ENCODE measurements at places on chromosomes 7 and 10. TPM values are rescaled to one million over a fixed set of nuclear protein-coding genes. Genes with fewer than 3 reads are reported as not detected.

DNA sequence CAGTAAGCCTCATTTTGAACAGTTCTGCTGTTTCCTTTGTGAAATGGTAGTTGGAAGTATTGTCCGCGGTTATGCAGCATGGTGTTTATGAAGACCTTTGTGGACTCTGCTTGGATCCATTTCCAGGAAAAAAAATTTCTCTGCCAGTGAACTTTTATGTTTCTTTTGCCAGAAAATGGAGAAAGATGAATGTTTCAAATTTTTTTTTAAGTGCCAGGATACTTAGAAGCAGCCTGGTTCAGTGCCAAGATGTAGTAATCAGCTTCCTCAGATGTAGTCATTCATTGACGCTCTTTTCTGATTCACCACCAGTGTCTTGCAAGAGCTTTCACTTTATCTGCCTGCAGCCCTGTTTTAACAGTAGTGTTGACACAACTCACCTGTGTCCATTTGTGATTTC is 258.2 kb downstream of the SDK1 start:
- no peak for DNase-seq

GRCh38 chr10:111137587-111137986 is 60.8 kb downstream of the ADRA2A start:
- no peak for DNase-seq

GRCh38 chr7:50405221-50405620 is 44.9 kb downstream of the FIGNL1 start:
- DNase-seq = no peak

The CHAT gene
- not detected for total RNA-seq

GRCh38 chr7:130154131-130154500 is 51.1 kb downstream of the TMEM209 start:
- DNase-seq = no peak

The LIPF gene
- not detected for total RNA-seq

GRCh38 chr7:142954680-142955268 is 7.4 kb downstream of the KEL start:
- DNase-seq = no peak

DNA sequence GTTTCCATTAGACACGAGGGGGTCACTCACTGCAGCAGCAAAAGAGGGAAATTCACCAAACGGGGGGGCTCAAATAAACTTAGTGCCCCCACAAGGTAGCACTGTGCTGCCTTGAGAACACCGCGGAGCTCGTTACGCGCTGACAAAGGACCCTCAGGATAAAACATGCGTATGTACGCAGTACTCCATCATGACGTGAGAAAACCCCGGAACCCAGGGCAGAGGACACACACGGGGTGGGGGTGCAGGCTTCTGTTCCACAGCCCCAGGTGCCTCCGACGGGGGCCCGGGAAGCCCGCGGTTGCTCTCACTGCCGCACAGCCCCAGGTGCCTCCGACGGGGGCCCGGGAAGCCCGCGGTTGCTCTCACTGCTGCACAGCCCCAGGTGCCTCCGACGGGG is 232.4 kb downstream of the ZMYND11 start:
- no peak for DNase-seq

DNA sequence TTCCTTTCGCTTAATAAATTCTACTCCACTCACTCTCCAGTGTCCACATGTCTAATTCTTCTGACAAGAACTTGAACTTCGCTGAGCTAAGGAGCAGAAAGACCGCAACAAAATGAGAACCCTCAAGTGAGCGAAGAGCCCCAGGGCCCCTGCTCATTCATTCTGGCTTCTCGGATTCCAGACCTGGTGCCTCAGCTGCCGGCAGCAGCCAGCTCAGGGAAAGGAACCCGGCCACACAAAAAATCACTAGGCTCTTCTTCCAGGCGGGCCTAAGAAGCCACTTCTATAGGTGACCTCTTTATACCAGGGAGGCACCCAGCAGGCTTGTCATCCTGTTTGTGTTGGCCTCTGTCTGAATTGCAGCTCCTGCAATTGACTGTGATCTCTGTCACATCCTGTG is 33.3 kb downstream of the OTUD1 start:
- no peak for DNase-seq

GRCh38 chr10:88953662-88954061 is 1.1 kb upstream of the ACTA2 start:
- DNase-seq = no peak

- DNase-seq = no peak
These were observed 41.8 kb downstream of the APBB1IP start for GRCh38 chr10:26479766-26480492.

DNA sequence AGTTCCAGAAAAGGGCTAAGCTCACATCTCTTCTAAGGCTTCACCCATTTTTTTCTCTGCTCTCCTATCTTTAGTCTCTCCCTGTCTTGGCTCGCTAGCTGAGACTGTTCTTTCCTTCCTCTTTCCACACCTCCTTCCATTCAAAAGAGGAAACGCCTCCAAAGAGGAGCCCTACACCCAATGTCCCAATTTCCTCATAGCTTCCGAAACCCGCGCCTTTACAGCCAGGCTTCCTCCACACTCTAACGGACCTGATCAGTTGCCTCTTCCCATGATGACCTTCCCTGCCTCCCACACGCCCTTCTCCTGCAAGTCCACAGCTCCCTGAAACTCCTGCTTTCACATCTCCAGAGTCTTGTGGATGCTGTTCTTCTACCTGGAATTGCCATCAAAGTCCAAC is 71.7 kb downstream of the COBL start:
- no peak for DNase-seq

- DNase-seq = no peak
These were observed 210.4 kb downstream of the FAM107B start for GRCh38 chr10:14564268-14564744.

The PIP gene
- total RNA-seq = not detected

- DNase-seq = no peak
These were observed 86.3 kb upstream of the NPS start for GRCh38 chr10:127462643-127463295.

- peak; percentile 81 for DNase-seq
These were observed 4.1 kb upstream of the PLAU start for GRCh38 chr10:73906524-73907447.

DNA sequence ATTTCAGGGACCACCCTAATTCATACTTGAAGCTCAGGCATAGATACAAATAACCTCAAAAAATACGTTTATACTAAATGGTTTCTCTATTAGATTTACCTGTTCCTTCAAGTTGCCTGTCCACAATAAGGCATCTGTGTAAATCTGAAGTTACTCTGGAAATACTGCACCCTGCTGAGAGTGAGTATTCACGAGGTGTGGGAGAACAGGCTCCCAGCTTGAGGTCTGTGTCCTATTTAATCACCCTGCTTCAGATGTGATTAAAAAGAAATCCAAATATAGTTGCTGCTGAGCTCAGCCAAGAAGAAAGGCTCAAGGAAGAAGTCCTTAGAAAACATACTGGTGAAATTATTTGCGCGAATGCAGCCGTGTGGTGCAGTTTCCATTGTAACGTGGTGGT is 136.8 kb downstream of the KLF6 start:
- DNase-seq = no peak

DNA sequence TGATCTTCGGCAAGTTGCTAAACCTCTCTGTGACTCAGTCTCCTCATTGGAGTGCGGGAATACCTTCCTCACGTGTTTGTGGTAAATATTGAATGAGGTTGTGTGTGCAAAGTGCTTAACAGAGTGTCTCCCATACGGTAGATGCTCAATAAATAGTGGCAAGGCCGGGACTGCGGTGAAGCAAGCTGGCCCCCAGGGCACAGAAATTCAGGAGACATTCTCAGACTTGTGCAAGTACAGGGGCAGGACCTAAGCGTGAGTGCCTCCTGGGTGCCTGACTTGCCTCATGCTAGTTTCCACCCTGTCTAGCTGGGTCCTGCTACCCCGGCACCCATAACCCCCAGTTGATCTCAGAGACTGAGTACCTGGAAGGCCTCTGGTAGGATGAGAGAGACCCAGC is 97.8 kb downstream of the CDH23 start:
- no peak for DNase-seq

The NPTX2 gene
- 5.8 TPM for total RNA-seq

The CPVL gene
- total RNA-seq = 15.3 TPM

DNA sequence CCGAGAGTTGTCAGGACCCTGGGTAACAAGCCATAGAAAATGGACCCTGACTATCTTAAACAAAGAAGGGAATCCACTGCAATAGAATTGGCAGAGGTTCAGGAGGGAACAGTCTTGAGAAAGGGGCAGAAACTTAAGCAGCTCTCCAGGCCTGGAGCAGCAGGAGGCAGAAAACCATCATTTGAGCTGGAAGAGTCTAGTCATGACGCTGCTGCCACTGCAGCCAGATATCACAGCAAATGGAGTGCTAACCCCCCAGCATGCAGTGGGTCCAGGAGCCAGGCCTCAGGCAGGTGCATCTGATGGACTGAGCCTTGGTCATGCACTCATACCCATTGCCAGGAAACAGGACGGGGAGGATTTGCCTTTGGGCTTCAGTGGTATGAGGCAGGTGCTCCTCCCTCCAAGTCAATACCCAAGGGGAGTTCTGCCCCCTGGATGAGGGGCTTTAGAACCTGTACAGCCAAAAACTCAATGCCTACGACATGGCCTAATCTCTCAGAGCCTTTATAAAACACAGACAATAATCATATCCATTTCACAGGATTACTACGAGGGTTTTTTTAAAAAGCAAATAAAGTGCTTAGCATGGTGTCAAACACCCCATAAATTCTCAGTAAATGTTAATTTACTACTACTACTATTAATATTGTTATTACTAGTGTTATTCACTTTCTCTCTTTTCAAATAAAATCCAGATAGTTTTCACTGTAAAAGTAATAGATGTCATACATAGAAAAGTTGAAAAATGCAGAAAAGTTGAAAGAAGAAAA is 30.7 kb downstream of the DUSP5 start:
- DNase-seq = no peak

DNA sequence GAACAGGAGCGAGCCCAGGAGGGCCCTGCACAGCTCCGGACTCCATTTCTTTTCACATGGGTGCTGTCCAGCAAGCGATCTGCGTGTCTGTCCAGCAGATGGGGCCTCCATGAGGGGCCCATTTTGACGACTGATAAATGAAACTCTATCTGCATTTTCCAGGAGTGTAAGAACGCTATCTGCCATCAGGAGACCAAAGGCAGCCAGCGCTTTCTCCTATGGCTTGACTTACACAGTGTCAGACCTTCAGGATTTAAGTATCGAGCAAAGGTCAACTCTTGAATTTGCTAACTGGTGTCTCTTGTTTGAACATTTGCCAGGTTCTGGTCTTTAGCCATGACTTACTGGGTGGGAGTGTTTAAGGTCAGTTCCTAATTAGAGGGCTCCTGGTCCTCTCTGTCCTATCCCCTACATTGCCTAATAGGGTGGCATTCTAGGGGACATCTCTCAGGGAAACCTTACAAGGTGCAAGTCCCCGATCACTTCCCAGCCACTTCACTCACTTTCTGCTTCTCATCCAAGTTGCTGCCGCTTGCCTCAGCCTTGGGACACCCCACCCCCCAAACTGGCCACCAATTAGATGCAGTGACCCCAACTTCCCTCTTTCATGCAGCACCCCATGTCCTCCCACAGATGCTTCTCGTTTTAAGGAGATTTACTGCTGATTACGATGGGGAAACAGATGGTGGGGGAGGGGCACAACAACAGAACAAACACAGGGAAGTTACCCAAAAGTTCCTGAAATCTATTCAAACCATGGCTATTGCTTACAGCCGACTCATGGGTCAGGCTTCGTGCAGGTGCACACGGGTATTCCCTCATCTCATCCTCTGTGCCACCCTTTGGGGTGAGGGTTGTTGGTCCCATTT is 20.0 kb downstream of the VSIR start:
- peak; percentile 61 for DNase-seq

The BHLHA15 gene
- 0.37 TPM for total RNA-seq

DNA sequence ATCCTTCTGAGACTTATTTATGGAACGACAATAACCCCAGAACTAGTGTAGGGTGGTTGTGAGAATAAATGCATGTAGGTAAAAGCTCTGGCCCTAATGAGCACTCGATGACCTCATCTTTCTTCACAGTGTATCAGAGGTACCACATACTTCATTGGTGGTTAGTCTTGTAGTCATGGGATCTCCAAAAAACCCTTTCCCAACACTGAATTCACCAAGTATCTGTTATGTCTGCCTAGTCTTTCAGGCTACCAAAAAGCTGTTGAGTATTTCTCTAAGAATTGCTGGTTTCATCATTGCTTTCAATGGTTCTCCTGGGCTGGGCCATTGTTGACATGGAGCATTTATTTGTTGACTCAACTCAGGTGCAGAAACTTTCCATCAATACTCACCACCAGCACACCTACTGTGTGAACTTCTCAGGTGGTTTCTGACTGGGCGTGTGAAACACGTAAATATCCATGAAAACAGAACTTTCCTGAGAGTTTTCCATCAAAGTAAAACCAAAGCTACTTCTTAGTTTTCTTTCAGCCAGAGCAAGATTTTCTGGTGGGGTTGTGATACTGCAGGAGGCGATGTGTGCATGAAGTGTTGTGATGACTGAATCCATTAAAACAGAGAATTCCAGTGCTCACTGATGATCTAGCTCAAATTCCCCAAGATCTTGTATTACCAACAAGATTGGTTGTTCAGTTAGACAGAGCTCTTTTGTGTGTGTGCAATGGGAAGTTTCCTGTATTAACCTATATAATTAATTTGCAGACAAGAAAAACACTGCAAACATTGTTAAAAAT is 51.4 kb upstream of the SLC35B4 start:
- no peak for DNase-seq

DNA sequence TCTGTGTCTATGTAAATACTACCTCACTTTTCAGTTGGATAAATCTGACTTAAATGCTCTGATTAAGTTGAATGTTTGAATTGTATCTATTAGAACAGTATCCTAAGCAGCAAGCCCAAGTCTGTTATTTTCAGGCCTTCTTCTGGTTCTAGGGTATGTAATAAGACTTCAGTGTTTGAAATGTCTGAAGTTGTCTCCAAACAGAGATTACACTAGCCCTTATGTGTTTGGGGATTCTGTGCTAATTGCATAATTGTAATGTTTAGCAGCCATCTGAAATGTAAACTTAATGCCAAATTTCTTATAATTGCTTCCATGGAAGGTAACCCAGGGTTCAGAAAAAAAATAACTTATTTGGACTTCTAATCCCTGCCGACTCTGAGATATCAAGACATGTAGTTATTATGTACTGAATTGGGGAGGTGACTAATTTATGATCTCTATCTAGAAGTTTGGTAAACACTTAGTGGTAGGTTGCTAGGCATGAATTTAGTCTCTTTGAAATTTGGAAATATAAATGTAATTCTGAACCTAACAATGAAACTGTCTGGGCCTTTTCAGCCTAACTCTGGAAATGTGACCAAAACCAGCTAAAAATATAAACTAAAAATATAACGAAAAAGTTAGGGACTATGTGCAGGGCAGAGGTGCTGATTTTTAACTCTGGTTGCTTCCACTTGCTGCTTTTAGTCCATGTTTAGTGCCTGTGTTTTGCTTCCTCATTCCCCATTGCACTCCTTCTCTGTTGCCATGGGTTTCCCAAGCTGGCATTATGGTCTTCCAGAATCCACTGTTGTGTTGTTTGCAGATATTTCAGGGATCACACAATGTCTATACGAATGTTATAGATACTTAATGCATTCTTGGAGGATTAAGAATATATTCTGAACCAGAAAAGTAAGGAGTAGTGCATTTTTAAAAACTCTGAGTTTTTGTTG is 54.8 kb downstream of the MCU start:
- no peak for DNase-seq

- DNase-seq = no peak
These were observed 2.2 kb downstream of the ZNF800 start for GRCh38 chr7:127390186-127390816.

GRCh38 chr10:72310636-72311035 is 36.9 kb downstream of the DDIT4 start:
- DNase-seq = peak; percentile 37

Data from left cardiac atrium (tissue), 4 donors.